ENCODE measurements at places on chromosomes 5 and 9.

DNA sequence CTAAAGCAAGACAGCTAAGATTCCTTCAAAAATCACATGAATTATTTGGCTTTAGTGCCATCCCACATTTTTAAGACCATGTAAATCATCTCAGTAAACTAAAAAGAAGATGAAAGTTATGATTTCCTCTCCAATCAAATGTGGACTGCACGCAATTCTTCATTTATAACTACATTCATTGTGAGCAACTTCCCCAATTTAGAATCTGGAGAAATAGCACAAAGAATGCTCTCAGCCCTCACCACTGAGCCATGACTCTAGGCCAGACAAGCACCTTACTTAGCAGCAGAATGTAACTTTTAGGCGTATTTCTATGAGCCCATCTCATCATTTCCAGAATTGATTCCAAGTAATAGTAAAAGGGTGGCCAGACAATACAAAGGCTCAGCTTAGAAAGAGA, 616.6 kb downstream of the TLE1 start:
- DNase-seq, result no peak

DNA sequence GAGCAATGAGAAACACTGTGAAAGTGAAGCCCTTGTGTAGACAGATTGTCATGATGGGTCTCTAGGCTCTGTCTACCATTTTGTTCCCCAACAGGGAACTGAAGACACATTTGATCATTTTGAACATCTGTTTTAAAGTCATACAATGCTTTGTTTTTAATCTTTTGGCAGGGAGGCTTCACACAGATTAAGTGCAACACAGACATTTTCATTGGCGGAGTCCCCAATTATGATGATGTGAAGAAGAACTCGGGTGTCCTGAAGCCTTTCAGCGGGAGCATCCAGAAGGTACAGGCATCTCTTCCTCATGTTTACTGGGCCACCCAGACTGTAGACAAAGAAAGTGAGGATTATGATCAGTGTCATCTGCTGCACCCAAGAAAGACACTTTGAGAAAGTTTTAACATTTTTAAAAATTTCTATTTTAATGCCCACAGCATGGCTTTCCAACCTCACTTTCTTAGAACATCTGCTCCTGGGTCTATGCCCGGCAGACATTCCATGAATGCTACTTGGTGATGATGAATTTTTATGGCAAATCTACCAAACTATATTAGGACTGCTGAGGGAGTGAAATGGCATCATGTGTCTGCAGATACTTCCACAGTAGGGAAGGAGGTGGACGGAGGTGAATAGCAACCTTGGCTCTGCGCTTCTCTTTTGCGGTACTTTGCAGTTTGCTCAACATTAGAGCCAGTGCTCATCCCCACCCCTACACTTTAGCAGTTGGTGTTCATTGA, 121.3 kb downstream of the LIFR start:
- no peak for DNase-seq

- no peak for DNase-seq
These were observed 27.0 kb downstream of the PLPPR1 start for GRCh38 chr9:101055516-101055915.

GRCh38 chr9:33133186-33133585, 34.0 kb downstream of the B4GALT1 start:
- DNase-seq, result no peak

- DNase-seq, result no peak
These were observed 5.6 kb upstream of the IER5L start for GRCh38 chr9:129183495-129184218.

- DNase-seq, result no peak
These were observed 1767.7 kb downstream of the EFNA5 start for GRCh38 chr5:105903069-105903468.

DNA sequence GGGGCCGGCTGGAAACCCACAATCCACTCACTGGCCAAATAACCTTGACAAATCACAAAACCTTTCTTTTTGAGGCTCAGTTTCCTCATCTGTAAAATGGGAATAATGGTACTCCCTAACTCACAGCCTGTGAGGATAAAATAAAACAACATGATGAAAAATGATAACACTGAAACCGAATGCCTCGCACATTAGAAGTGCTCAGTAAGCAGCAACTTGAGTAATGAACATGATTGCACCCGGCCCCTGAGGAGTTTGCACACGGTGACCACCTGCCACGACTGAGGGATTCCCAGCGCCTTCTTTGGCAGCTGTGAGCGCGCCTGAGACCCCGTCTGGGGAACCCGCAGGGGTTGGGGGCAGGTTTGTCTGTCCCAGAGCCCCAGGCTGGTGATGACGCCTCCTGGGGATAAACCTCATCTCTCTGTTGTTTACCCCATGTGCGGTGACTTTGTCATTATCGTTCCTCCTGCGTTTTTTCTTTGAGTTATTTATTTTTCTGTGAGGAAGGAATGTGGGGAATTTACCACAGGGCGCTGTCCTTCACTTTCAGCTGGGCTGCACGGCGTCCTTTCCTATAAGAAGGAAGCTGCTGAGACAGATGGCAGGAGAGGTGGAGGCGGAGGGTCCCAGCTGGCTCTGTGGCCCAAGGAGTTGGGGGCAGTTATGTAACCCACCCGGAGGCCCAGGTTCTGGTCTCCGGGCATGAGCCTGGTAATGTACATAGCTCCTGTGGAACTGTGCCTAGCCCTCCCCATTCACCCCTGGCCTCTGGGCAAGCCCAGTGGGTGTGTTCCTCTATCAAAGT, 3.0 kb upstream of the SYNPO start:
- DNase-seq, result no peak

DNA sequence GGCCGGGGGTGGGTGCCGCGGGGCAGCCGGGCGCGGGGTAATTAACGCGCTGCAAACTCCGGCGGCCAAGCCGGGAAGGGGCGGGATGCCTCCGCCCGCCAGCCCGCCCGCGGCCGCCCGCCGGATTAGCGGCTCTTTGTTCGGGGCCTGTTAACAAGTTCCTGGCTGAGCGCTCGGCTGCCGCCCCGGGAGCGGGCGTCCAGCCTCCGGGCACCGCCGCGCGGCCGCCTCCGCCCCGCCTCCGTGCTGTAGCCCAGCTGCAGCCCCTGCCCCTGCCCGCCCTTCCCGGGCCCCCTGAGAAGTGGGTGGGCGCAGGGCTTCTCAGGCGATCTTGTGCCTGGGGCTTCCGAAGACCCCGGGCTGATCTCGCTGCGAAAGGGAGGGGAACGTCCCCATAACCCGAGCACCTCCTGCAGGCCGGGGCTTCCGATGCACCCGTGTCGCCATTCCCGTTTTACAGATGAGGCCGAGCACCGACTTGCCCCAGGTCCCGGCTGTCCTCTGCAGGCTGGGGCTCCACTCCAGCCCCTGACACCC, 7.5 kb downstream of the UNC5A start:
- DNase-seq, result no peak

GRCh38 chr5:71839096-71839884, 120.2 kb downstream of the CARTPT start:
- no peak for DNase-seq

DNA sequence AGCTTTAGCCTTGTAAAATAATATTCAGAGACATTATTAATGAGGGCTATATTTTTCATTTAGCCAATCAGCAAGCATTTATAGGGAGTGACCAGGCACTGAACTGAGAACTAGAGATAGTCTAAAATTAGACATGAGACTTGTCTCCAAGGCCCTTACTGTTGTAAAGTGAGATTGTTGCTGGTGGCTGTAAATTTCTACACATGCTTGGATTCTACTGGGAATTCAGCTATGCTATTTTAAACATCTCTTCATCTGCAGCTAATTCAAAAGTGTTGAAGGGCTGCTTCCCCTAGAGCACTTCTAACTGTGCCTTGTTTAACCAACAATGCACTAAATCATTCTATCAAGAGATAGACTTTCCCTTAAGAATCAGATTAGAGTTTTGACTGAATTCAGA, 67.4 kb downstream of the CHSY3 start:
- DNase-seq, result no peak

GRCh38 chr5:54469622-54470021, 14.1 kb downstream of the HSPB3 start:
- no peak for DNase-seq

- DNase-seq, result no peak
These were observed 50.8 kb downstream of the TSPAN17 start for GRCh38 chr5:176697934-176698538.

DNA sequence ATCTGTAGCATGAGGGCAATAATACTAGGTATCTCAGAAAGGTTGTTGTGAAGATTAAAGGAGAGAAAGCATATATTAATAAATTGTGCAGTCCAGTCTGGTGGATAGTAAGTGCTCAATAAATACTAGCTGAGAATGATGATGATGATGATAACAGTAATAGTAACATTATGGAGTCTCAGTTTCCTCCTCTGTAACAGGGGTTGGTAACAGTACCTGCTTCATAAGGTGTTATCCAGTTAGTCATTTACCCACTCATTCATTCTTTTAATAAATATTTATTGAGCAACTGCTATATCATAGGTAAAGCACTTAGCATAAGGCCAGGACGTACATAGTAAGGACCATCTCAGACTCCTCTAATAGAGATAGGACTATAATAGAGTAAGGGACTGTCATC, 7.6 kb downstream of the SLC6A7 start:
- no peak for DNase-seq

- no peak for DNase-seq
These were observed 32.2 kb upstream of the ROPN1L start for GRCh38 chr5:10409504-10409903.

- no peak for DNase-seq
These were observed 3.2 kb upstream of the SMIM32 start for GRCh38 chr5:136195971-136196820.

DNA sequence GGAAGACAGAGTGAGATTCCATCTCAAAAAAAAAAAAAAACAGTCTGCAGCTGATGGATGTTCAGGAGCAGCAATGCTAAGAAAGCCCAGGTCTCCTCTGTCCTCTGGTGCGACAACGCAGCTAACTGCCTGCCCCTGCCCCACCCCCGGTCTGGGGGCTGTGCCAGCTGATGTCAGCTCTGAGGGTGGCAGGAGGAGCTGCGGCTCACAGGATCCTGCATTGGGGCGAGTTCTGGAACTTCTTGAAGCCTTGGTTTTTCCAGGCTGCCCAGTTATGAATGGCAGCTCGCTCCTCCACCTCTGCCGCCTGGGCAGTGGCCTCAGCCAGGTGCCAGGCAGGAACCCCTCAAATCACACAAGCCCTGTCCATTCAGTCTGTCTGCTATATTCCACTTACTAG, 113.5 kb downstream of the ROR2 start:
- DNase-seq, result no peak

GRCh38 chr9:130215341-130216119, 43.3 kb downstream of the NCS1 start:
- no peak for DNase-seq

DNA sequence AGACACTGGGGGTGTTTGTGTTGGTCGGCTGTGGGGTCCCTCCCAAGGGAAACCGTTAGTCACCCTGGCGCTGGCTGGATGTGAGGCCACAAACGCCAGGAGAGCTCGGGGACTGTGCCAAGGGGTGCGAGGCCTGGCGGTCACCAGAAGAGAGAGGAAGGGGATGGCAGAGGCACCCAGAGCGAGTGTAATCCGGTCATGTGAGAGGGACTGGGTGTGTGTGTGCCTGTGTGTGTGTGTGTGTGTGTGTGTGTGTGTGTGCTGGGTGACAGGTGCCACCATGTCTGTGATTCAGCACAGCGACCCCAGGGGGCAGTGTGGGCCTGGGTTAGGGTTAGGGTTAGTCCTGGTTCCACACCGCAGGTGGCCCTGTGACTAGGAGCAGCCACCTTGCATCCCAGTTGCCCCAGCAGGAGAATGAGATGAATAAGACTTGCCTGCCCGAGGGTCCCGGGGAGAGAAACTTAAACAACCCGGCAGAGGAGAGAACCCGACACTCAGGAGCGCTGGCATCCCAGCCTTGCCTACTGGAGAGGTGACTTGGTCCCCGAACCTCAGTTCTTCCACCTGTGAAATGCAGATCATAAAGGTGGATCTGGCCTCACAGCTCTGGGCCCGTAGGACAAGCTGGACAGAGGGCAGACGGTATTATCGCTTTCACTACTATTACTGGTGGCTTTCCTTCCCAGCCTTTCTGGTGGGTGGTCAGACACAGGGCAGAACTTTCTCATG, 1.4 kb upstream of the ADAMTSL2 start:
- no peak for DNase-seq

GRCh38 chr9:28624771-28625170, 1051.5 kb upstream of the C9orf72 start:
- DNase-seq, result no peak

GRCh38 chr9:134433101-134433500, 106.8 kb downstream of the RXRA start:
- no peak for DNase-seq

- no peak for DNase-seq
These were observed 121.7 kb downstream of the GIN1 start for GRCh38 chr5:102998224-102998623.

All from osteocyte (in vitro differentiated cells).